ENCODE measurements at places on chromosomes 12 and 14.

GRCh38 chr14:32682214-32682613, 256.5 kb upstream of the NPAS3 start:
- no peak for DNase-seq

DNA sequence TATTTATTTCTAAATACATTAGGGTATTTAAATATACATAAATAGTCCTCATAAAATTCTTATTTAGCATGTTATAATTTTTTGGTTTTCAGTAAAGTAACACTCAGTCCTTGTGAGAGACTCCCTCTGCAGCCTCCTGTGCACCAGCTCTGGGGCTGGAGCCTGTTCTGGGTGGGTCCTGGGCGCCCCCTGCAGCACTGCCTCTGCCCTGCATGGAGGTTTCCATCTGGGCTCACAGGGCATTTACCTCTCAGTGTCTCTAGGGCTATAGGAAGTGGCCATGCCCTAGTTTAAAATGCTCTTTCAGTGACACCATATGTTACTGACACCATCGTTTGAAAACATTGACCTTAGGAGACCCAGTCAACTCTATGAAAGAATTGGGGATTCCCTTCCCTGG, 1155.2 kb downstream of the TMEM121 start:
- DNase-seq: no peak

DNA sequence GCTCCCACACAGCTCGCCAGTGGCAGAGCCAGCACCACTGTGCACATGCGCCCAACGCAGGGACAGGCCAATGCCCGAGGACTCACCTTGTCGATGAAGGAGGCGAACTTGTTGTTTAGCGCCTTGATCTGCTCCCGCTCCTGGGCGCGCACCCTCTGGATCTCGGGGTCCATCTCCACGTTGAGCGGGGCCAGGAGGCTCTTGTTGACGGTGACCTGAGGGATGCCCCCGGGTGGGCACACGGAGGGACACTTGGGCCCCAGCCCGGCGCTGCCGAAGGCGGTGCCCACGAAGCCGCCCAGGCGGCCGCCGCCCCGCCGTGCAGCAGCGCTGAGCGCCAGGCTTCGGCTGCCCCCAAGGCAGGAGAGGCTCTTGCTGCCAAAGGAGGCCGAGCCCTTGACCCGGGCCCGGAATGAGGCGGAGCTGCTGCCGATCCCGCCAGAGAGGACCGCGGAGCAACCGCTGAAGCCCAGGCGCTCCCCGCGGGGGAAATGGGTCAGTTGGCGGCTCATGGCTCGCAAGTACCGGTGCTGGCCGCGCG, at the start of gene KRT72:
KRT72 (minus strand) TSS at position 523 of the 541 bp plus-strand sequence; CDS start at position 512, 11 bp downstream.
- DNase-seq: no peak

GRCh38 chr14:63542231-63542999, 762 bp downstream of the PPP2R5E start:
- peak; percentile 15 for DNase-seq

DNA sequence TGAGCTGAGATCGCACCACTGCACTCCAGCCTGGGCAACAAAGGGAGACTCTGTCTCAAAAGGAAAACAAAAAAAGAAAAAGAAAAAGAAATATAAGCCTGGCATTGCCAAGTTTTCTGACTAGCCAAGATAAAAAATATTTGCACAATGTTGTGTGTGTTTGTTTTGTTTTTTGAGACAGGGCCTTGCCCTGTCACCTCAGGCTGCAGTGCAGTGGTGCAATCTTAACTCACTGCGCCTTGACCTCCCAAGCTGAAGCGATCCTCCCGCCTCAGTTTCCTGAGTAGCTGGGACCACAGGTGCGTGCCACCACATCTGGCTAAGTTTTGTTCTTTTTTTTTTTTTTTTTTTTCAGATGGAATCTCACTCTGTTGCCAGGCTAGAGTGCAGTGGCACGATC, 5.5 kb upstream of the C12orf43 start:
- DNase-seq: no peak

- peak; percentile 60 for DNase-seq
Observed at GRCh38 chr12:4119157-4119761, 154.3 kb upstream of the CCND2 start.

DNA sequence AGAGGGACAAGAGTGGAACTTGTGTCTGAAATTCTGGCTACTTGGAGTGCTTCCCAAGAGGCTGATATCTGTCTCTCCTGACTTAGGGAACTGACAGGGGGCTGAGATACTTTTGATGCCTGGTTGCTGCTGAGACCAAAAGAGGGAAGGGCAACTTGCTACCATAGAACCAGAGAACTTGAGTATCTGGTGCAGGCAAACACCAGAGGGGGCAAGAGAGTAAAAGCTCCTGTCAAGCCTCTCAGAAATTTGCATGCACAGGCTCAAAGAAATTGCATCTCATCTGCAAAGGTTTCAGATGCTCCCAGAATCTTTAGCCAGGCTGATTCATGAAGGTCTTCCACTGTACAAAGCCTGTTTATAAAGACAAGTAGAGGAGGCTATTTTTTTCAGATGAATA, 391.3 kb upstream of the FOXG1 start:
- no peak for DNase-seq

DNA sequence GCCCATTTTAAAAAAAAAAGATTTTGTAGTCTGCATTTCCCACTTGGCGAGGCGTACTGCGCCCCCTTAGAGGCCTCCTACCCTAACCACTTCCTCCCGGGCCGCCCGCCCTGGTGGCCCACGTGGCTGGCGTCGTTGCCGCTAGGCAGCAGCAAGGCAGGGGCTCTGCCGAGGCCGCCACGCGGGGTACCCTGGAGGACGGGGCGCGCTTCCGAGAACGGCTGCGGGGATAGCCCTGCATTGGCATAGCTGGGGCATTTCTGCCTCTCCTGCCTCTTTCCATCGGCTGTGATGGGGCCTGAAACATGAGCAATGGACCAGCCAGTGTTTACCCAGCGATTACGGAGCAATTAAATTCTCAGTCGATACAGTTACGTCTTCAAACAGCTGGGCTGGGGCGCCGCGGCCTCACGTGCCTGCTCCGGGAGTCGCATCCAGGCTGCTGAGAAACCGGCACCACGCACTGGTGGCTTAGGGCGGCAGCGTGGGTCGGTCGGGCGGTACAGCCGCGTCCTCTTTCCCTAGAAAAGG, 38.0 kb downstream of the IQSEC3 start:
- DNase-seq: no peak

DNA sequence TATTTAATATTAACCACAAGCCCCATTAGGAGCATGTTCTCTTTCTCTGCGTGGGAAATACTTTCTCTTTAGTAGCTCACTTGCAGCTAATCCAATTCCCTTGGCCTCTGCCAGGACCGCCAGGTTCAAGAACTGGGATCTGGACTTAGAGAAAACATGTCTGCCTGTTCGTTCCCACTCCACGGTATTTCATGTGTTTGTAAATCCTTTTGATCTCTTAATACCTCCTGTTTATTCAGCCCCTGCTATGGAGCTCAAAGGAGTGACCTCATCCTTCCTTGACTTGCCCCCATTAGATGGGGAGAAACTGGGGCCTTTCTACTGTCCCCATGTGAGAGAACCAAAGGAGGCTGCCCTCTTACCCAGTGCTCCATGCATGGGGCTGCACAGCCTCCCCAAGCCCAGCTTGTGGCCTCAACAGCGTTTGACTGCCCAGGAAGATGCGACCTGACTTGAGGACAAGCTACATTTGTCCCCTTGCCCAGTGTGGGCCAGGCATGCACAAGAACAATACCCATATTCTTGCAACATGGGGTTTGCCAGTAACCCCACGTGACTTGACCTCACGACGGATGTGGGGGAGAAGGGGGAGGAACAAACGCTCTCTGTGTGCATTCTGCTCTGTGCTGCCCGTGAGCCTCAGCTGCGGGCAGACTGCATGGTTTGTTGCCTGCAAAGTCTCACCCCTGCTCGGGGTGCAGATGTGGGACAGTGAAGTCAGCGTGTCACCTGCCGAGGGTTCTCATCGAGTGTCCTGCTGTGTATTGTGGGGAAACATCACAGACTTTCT, 30.3 kb downstream of the CD9 start:
- peak; percentile 53 for DNase-seq

DNA sequence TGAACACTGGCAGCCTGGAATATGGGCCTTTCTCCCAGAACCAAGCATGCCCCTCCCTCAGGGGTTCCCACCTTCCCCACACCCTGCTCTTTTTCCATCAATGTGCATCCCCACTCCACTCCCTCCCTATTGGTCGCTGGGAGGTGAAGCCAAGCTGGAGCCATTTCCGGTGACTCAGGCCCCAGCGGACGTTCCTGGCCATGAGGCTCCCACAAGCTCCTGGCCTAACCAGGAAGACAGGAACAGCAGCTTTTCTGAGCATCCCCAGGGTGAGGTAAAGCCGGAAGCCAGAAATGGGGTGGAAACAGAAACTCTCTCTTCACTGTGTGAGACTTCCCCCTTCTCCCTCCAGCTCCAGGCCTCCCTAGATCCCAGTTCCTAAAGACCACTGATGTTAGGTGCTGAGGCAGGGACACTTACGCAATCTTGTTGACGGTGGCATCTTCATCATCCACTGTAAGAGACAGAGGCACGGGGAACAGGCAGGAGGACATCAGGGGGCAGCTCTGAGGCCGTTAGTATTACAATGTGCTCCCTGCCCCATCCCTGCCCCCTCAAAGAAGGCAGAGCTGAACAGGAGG, 5.1 kb downstream of the LMBR1L start:
- no peak for DNase-seq

GRCh38 chr14:90518069-90518940, 121.5 kb downstream of the CALM1 start:
- no peak for DNase-seq

DNA sequence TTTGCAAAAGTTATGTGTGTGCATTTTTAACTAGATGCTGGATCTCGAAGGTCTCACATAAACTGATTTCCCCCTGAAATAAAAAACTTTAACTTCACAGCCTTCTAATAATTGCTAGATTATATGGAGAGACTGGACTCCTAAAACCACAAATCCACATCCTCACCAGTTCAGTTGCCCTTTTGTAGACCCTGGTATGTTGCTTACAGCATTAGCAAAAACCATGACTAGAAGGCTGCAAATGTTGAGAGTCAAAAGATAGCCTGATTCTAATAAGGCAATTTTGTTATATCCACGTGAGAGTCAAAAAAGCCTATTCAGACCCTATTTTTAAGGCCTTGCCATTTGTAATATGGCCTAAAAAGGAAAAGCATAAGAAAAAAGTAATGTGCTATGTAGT, 37.4 kb downstream of the RASSF8 start:
- DNase-seq: no peak

DNA sequence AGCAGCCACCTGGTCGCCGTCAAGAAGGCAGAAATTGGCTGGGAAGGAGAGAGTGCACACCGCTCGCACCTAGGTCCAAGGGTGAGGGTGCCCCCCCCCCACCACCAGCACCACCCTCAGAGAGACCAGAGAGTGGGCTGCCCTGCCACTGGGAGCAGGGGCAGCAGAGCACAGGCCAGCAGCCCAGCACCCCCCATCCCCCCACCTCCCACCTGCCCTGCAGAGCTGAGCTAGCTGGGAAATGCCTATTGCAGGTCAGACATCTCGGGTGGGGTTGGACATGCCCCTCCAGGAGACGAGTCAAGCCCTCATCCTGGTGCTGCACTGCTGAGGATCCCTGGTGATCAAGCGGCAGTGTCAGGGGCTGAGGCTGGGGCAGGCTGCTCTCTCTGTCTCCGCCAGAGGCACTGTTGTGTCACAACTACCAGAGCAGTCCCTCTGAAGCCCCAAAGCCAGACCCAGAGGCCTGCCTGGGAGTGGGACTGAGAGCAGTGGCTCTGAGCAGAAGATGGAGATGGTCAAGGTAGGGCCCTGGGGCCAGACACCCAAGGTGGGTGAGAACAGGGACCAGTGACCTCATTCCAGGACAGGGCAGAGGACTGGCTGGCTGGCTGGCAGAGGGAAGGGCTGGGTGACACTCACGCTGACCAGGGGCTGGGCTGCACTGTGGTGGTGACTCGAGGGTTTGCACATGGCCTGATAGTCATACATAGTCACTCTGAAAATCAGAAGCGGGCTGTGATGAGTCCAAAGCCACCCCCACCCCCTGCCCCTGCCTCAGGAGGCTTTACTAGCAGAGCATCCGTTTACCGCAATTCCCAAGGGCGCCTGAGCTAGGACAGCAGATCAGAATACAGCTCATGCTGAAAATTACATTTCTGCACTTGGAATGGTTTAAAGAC, 19.7 kb upstream of the LRTM2 start:
- peak; percentile 56 for DNase-seq

GRCh38 chr12:101230547-101230946, 20.5 kb upstream of the SLC5A8 start:
- DNase-seq: no peak

DNA sequence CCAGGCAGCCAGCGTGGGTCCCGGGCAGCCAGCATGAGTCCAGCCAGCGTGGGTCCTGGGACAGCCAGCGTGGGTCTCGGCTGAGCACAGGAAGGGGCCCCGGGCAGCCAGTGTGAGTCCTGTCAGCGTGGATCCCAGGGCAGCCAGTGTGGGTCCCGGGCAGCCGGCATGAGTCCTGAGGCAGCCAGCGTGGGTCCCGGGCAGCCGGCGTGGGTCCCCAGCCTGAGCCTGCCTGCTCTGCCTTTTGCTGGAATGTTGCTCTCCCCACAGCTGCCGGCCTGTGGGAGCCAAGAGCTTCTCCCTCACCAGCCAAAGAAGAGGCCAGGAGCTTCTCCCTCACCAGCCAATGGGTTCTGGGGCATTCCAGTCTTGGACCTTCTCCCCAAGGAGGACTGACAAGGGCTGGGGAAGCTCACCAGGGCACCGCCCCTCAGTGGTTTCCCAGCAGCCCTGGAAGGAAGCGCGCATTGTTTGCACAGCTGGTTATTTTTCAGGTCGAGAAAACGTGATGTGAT, 15.0 kb upstream of the RFLNA start:
- no peak for DNase-seq

DNA sequence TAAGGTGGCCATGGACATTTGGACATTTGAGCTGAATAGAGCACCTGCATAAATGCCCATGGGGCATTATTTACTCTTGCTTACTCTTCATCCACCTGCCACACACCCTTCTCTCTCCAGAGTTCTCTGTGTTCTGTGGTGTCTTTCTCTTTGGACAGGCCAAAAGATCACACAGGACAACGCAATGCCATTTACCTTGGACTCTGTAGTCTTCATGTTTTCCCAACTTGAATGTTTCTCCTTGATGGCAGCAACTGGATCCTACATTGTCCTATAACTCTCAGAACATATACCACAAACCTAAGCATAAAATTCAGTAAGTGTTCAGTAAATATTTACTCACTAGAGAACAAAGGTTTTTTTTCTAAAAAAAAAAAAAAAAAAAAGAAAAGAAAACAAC, 41.7 kb upstream of the PTHLH start:
- DNase-seq: no peak

DNA sequence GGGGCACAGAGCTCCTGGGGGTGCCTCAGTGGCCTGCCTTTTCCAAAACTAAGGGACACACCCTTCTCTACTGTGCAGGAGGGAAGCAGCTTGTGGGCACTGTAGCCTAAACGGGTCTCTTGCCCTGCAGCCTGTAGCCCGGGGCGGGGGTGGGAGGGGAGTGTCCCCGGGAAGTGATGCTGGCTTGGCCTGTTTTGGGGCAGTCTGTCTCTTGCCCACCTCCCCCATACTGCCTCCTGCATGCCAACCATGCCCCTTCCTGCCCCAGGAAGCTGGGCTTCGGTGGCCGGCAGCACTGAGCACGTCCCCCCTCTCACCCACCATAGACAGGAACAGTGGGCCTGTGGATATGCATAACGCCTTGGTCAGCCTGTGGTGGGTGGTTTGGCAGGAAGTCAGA, 43.4 kb downstream of the PRIMA1 start:
- DNase-seq: no peak

GRCh38 chr12:91884230-91884629, 261.4 kb downstream of the BTG1 start:
- DNase-seq: no peak

Measured in GM12892 (cell line).